Bone marrow (tissue), 2 donors: ENCODE measurements at places on chromosomes 6 and 20.

GRCh38 chr20:46709459-46710152 is at the start of gene SLC2A10:
Gene SLC2A10, plus strand, starts transcription at chr20:46709649. Its CDS starts 88 bp downstream, at chr20:46709737.
- no peak for DNase-seq

GRCh38 chr20:56422076-56422823 is 10.2 kb downstream of the CASS4 start:
- no peak for DNase-seq

- DNase-seq: no peak
These were observed 735 bp upstream of the SLC23A2 start for GRCh38 chr20:5002077-5002413.

DNA sequence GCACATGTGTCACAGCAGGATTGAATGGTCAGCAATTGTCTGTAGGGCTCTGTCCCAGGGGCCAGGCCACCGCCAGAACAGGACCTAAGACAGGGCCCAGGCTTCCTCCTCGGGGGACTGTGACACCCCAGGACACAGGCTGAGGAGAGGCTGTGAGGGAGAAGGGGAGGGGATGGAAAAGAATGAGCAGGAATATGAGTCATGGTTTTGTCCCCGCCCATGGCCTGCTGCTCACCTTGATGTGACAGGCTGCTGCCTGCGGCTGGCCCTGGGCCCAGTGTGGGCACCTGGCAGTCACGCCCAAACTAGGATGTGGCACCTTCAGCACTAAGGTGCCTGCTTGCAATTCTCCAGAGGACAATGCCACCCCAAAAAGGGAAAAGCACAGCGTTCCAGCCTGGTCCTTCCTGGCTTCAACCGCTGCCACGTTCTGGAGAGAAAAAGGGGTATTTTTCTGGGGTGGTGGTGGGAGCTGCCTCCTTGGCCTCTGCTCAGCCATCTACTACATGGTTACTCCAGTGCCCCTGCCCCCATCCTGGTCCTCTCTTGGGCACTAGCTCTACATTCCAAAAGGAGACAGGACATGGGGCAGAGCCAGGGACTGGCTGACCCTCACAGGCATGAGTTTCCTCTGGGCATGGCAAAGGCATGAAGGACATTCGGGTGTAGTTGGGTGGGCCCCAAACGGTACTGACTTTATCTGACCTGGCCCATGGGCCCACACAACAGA is 93.4 kb downstream of the SLC22A23 start:
- no peak for DNase-seq

DNA sequence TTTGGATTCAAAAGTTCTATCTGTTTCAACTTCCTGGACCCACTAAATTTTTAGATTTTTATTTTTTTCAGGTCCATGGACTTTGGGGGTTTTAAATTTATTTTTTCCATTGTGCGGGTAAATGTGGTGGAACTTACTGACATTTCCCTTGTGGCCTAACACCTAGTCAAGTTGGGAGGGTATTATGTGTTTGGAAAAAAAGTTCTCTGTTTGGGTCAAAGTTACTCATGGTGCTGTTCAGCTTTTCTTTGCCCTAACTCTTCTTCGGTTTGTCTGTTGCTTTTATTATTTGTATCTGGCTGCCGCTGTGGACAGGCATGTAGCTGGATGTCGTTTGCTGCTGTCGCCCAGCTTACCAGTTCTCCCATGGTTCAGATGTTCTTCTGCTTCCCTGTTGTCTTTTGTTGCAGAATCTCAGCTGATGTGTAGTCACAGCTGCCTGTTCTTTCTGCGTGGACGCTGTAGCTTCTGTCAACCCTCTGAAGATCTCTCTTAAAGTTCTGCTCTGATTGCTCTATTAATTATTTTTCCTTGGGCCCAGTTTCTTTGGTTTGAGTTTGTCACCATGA is 7.9 kb downstream of the IGF2R start:
- DNase-seq: no peak

- DNase-seq: no peak
These were observed 63.5 kb downstream of the RIN2 start for GRCh38 chr20:19821606-19822005.

- DNase-seq: no peak
These were observed 309.0 kb upstream of the PTCHD4 start for GRCh38 chr6:48419992-48420391.

DNA sequence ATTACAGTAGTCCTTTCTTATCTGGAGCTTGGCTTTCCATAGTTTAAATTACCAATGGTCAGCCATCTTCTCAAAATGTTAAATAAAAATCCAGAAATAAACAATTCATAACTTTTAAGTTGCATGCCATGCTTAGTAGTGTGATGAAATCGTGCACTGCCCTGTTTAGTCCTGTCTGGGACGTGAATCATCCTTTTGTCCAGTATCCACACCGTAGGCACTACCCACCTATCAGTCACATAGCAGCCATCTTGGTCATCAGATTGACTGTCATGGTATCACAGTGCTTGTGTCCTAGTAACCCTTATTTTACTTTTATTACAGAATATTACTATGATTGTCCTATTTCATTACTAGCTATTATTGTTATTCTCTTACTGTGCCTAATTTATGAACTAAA is 924.1 kb downstream of the EYS start:
- no peak for DNase-seq

- DNase-seq: no peak
These were observed at the start of gene WFDC5 for GRCh38 chr20:45114465-45115385. Gene WFDC5, minus strand, starts transcription at chr20:45115174. Its CDS starts 91 bp downstream, at chr20:45115083.

DNA sequence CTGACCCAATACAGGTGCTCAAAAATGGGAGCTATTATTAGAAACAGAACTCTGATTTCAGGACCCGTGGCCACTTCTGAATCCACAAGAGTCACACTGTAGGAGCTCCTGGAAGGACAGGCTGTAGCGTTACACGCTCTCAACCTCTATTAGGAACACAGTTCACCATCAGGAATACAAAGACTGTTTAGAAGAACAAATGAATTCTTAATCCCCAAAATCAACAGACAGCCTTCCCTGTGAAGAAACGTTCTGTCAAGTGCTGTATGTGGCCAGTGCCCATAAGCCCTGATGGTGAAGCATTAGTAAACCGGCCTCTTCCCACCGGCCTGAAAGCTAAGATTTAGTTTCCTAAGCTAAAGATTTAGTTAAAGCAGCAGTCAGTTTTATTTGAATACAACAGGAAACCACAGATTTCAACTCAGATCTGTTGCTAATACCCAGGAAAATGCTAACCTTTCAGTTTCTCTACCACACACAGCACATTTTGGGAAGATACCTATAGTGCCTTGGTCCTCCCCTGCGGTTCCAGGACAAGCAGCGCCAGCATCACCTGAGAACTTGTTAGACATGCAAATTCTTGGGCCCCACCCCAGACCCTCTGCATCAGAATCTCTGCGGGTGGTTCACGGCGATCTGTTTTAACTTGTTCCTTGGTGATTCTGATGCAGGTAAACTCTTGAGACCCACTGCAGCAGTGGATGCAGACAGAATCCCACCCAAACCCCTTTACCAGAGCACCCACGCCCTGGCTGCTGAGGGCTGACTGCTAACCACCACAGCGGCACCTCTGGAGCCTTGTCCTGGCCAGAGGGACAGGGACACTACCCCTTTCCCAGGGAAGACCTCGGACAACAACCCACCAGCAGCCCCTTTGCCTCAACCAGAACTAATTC is 33.4 kb downstream of the MTRES1 start:
- DNase-seq: no peak

DNA sequence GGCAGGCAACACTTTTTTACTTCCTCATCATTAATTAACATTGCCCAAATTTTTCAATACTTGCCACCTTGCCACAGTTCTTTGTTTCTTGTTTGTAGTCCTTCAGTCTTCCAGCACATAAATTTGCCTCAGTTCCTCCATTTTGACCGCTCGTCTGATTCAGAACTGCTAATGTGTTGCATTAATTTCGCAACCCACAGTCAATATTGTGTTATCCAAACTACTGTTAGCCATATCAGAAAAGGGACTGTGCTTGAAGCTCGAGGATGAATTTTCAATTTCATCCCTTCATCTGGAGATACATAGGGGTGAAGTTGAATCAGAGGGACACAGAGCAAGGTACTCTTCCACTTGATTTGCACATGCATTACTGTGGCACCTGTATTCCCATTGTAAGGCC is 421.5 kb downstream of the CDKAL1 start:
- DNase-seq: no peak

GRCh38 chr20:32541323-32542258 is 43.5 kb downstream of the NOL4L start:
- DNase-seq: no peak

- DNase-seq: no peak
These were observed 87.4 kb downstream of the GJA1 start for GRCh38 chr6:121522771-121523386.

GRCh38 chr20:38226553-38226952 is 34.0 kb downstream of the KIAA1755 start:
- DNase-seq: no peak

DNA sequence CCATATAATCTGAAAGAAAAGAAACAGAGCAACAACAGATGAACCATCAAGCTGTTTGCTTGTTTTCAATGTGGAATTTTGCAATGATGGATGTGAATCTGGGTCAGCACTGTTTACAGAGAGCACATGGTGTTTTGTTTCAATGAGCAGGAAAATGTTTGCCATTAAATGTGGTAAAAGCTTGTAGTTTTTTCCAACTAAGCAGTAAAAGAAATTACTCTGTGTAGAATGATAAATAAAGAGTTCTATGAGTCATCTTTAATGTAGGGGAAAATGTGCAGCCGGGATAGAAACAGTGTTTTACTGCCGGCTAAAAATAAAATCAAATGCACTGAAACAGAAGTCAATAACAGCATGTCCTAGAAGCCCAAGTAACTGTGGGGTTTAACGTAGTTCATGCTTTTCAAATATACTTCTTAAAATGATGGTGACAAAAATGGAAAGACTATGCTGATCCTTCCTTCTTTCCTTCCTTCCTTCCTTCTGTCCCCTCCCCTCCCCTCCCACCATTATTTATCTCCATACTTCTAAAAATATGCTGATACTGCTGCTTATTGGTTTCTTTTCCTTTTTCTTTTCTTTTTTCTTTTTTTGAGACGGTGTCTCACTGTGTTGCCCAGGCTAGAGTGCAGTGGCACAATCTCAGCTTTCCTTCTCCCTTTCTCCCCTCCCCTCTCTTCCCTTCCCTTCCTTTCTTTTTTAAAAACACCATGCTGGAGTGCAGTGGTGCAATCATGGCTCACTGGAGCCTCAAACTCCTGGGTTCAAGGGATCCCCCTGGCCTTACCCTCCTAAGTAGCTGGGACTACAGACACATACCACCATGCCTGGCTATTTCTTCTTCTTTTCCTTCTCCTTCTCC is 6.3 kb upstream of the NAA20 start:
- no peak for DNase-seq

DNA sequence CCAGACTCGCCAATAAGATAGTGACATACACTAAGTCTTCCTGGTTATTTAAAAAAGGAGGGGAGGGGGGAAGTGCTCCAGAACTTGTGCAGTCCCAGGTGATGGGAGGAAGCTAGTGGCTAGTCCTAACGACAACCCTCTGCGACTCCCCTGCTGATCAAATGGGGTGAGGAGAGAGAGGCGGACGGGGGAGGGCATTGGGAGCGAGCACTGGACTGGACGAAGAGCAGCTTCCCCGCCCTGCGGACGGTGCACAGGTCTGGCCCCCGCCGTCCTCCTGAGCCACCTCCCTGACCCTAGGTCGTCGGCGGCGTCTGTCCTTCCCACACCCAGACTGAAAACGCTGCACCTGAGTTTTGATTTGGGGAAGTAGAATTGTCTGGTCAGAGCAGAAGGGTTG is 2.2 kb upstream of the OLIG3 start:
- DNase-seq: no peak

- DNase-seq: no peak
These were observed 112.7 kb downstream of the PSMB1 start for GRCh38 chr6:170440437-170440836.

DNA sequence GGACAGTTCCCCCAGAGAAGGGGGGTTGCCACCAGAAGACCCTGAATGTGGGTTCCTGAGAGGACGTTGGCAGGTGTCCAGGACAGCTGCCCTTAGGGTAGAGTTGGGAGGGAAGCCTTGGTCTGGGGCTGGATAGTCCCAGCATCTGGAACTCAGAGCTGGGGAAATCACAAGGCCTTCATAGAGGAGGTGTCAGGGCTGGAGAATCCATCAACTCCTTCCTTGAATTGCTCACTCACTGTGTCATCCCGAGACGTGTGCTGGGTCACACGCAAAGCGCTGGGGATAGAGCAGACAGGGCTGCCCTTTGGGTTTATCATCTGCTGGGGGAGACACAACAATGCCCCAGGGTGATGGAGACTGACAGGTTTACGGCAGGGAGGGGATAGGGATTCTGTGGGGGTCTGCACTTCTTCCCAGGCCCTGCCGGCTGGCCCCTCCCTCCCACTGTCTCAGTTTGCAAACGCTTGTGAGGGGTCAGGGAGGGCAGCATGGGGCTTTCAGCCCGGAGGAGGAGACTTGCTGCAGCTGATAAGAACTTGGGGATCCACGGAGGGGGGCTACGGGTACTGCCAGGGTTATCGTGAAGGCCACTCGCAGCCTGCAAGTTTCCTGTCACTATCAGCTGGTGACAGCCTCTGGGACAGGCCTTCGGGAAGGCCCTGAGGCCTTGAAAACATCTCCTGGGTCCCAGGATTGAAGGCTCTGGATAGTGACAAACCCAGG is 18.6 kb downstream of the RBM38 start:
- no peak for DNase-seq

DNA sequence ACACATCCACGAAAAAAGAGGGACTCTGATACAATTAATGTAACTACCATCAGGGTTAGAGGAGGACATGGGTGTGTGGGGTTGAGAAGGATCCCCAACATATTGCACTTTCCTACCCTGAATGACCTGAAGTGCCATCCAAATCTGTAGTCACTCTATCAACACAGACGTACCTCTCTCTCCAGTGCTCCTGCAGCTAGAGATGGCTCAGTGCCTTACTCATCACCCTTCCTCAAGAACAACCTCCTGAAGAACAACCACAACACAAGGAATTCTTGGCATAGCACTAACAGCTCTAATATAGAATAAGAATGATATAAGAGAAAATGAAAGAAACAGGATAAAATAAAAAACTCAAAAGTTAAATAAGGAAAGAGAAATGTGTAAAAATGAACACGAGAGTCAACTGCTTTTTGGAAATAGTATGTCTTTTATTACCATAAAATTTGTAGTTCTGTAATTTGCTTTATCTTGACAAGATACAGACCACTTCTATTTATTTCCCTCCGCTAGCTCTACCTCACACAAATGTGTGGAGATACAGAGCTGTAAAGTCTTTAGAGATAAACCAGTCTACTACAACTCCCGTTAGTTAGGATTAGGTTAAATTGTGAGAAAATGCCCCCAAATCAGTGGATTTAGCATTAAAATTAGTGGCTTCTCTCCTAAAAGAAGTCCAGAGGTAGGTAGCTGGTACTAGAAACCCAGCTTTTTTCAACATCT is 63.9 kb downstream of the REV3L start:
- no peak for DNase-seq

- DNase-seq: no peak
These were observed 4.0 kb downstream of the LY6G5C start for GRCh38 chr6:31676904-31677303.

DNA sequence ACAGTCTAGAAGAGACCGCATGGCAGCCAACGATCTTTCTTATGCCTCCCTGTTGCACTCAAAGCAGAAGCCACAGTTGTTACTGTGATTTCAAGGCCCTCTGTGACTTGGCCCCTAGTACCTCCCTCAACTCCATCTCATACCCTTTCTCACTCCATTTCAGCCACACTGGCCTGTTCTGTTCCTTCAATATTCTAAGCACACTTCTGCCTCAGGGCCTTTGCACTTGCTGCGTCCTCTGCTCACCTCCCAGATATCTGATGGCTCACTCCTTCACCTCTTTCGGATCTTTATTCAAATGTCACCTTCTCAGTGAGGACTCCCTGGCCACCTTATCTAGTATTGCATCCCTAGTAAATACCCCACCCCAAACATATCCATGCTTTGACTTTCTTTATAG is 29.4 kb upstream of the CCN6 start:
- no peak for DNase-seq
